ENCODE measurements at places on chromosomes 16 and 17.

DNA sequence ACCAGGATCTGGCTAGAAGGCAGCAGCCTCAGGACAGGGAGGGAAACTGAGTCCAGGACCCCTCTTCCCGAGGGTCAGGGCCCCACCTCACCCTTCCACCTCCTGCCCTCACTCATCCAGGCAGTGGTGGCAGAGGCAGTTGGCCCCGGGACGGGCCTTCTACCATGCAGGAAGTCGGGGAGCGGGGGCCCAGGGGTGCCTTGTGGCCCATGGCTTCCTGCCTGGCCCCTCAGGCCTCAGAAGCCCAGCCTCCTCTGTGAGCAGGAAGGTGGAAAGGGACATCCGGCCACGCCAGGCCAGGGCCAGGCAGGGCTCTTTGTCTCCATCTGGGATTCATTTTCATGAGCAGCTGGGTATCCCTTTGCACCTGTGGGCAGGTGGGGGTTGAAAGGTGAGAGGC is 58.5 kb downstream of the BAHCC1 start:
- DNase-seq, result peak; percentile 39

DNA sequence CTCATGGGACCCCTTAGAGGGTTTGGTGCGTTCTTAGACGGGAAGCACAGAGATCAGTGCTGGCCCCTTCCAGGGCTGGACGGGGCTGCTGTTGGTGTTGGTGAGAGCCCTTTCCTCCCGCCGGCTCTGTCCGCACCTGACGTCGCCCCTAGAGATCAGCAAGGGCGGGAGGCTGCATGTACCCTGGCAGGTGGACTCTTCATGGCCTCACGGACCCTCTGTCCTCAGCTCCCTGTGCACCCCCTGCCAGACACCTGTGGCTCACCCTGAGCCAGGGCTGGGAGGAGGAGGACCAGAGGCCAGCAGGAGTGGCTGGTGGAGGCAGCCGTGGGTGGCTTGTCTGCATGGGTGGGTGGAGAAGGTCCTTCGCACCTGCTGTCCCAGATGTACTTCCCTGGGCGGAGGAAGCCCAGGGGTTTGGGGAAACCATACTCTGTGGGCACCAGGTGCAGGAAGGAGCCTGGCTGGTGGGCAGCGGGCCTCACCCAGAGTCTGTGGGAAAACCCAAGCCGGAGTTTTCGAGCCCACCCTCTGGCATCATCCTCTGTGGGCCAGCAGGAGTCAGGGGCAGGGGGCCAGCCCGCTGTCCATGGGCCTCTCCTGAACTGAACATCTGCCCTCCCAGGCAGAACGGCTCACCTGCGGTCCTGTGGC is 348.6 kb downstream of the SEC14L1 start:
- peak; percentile 2 for DNase-seq

- no peak for DNase-seq
Observed at GRCh38 chr16:21943571-21943970, 9.6 kb upstream of the UQCRC2 start.

GRCh38 chr16:87384162-87384874 is 742 bp upstream of the FBXO31 start:
- no peak for DNase-seq

DNA sequence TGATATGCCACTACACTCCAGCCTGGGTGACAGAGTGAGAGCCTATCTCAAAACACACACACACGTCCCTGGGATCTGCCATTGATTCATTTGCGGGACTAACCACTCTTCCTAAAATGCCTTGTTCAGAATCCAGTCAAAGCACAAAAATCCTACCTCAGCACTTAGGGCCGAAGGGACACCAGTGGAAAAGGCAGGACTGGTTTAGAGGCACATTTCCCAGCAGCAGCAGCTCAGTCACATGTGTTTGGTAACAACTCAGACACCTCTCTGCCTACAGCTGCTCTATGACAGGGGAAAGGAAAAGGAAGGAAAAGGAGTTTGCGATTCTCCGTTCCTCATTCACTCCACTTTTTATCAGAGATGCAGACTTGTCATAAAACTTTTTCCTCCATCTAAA is 12.2 kb downstream of the KNOP1 start:
- no peak for DNase-seq

GRCh38 chr17:79789943-79790804 is 6.7 kb downstream of the CBX8 start:
- peak; percentile 58 for DNase-seq

- no peak for DNase-seq
Observed at GRCh38 chr17:74877592-74878548, 5.1 kb upstream of the FDXR start.

DNA sequence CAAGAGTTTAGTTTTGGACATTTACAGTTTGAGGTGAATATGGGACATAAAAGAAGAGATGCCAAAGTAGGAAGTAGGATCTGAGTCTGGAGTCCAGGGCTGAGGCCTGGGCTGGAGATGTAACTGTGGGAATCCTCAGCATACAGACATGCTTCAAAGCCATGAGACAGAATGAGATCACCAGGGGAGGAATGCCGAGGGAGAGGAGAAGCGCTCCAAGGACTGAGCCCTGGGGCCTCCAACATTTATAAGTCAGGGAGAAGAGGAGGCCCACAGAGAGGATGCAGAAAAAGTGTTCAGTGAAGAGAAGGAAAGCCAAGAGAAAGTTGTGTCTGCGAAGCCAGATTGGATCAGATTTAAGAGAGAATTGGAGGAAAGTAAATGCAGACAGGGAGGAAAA is 277.5 kb upstream of the MYOCD start:
- no peak for DNase-seq

DNA sequence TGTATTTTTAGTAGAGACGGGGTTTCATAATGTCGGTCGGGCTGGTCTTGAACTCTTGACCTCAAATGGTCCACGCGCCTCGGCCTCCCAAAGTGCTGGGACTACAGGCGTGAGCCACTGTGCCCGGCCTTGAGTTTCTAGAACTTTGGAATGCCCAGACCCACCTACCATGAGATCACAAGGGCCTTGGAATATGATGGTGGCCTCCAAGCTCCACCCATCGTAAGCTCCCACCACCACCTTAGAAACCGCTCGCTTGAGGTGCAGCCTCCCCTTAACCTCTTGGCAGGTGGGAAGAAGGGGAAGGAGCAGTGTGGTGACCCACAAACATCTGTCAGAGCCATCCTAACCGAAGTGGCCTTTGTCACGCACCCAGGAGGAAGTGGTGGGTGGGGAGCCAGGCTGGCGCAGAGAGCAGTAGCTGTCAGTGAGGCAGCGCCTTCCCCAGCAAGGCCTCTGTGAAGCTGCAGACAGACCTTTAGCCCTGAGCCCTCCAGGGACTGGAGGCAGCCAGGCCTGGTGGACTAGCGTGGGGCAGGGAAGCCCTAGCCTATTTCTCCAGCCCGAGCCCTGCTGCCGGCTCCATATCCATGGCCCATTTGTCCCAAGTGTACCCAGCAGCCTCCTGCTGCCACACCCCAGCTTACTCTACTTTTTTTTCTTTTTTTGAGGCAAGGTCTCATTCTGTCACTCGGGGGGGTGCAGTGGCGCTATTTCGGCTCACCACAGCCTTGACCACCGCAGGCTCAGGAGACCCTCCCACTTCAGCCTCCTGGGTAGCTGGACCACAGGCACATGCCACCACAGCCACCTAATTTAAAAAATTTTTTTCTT is 13.1 kb upstream of the SEPHS2 start:
- DNase-seq, result peak; percentile 90

GRCh38 chr16:22006636-22007035 is 1.3 kb upstream of the MOSMO start:
- no peak for DNase-seq

GRCh38 chr16:82203198-82203597 is 33.2 kb upstream of the MPHOSPH6 start:
- no peak for DNase-seq

- DNase-seq, result no peak
Observed at GRCh38 chr17:77191244-77191643, 50.5 kb downstream of the SEC14L1 start.

DNA sequence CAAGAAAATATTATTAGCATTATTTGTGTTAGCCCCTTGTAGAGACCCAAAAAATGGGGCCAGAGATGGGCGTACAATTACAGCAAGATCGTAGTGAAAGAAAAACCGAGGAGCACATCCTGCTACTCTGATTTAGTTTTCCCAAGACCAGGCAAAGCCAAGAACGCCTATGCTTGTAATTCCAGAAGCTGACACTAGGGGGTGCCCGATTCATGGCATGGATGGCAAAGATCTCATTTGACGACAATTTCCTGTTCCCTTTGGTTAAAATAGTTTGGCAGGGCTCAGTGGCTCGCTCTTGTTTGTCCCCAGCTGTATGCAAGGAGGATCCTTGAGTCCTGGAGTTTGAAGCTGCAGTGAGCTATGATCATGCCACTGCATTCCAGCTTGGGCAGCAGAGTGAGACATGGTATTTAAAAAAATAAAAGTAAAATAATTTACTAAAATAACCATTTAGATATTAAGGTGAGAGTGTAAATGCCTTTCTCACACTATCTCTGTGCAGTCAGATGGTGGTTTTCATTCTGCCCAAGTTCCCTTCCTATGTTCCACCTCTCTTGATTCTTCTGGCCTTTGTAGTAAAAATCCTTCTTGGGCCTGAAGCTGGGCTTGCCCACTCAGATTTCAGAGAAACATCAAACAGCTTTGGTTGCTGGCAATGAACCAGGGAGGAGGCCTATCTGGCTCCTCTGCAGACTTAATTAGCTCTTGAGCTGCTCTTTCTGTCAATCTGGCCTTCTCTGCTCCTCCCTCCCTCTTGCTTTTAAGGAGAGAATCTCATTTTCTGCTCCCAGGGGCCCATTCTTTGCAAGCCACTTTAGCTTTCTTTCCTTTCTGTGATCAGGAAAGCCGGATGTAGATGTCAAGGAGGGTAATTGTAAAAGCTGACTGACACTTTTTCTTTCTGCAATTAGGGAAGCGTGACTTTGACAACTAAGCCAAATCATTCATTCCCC is 31.2 kb downstream of the TMEM238L start:
- DNase-seq, result peak; percentile 43

DNA sequence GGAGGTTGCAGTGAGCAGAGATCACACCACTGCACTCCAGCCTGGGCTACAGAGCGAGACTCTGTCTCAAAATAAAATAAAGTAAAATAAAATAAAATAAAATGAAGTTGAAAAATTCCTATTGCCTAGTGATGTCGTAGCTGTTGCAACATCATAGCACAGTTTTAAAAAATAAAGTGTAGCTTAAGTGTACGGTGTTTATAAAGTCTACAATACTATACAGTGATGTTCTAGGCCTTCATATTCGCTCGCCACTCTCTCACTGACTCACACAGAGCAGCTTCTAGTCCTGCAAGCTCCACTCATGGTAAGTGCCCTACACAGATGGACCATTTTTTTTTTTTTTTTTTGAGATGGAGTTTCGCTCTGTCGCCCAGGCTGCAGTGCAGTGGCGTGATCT is 43.5 kb upstream of the MNT start:
- no peak for DNase-seq

GRCh38 chr16:57266531-57267260 is 17.8 kb downstream of the PLLP start:
- peak; percentile 78 for DNase-seq

DNA sequence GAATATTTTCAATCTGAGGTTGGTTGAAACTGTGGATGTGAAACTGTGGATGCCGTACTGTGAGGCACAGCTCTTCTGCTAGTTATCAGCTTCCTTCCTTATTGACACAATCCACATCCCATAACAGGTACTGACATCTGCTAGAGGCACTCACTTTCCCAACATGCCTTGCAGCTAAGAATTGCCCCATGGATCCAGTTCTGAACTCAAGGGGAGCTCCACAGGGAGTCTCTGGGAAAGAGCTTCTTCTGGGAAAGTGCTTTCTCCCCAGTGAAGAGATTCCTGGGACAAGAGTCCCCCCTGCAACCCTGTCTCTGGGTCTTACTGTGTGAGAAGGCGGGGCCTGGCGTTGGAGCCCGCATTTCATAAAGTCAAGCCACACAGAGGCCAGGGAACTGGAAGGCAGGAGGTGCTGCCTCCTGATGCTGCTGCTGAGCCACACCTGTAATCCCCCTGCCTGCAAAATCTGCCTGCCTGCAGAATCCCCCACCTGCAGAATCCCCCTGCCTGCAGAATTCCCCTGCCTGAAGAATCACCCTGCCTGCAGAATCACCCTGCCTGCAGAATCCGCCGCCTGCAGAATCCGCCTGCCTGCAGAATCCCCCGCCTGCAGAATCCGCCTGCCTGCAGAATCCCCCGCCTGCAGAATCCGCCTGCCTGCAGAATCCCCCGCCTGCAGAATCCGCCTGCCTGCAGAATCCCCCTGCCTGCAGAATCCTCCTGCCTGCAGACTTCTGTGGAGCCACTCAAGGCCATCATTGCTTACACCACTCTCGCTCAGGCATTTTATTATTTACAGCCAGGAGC is 305.4 kb downstream of the FOXL1 start:
- DNase-seq, result no peak

DNA sequence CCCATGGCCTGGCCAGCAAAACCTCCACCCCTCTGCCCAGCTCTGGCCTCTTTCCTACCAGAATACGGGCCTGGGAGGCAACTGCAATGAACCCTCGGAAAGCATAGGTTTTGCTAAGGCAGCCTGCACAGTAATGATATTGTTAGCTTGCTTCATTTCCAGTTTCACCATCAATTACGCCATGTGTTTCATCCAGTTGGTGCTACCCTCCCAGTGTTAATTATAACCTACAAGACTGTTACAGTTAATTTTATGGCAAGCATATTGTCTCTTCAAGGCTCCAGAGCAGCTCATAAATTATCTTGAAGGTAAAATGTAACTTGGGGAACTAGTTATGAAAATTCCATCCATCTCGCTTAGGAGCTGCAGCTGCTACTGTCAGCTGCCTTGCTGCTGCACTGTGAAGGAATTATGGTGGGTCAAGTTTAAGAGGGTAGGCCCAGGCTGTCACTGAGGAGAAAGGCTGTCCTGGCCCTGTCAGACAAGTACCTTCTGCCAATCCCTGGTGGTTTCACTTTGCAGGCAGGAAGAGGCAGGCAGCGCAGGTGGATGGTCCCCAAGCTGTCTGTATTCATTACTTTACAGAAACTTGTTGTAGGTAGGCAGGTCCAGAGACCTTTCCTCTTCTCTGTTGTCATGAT is 242.9 kb downstream of the FTO start:
- no peak for DNase-seq

DNA sequence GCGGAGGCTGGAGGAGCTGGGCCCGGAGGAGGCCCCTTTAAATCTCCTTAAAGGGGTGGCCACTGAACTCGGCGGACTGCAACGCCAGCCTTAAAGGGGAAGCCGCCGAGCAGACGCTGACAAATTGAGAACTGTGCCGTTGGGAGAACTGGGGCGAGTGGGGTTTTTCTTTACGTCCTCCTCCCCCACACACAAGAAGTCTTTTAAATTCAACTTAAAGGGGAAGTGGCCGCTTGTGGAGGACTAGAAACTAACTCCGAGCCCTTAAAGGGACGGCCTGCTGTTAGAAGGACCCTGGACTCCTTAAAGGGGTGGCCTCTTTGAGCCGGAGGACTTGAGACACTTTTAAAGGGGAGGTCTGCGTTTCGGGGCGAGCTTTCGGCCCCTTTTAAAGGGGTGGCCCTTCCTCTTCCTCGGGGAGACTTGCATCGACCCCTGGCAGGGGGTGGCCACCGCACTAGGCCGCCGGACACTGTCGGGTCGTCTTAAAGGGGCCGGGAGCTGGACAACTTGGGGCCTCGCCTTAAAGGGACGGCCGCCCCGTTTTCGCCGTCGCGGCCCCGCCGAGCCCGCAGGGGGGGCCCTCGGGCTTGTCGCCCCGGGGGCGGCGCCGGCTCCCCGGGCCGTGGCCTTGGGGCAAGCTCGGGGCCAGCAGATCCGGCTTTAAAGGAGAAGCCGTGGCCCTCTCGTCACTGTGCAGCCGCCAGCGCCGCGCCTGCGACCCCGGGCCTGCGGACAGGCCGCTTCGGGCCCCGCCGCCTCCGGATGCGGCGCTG is 688 bp downstream of the FBRS start:
- DNase-seq, result no peak

- DNase-seq, result no peak
Observed at GRCh38 chr16:64470916-64471315, 650.9 kb downstream of the CDH11 start.

GRCh38 chr17:82155606-82156005 is 57.0 kb downstream of the CCDC57 start:
- no peak for DNase-seq

Measured in CD4-positive, alpha-beta T cell treated with Interleukin-17A for 4 hours (primary cell).